Activated T-cell treated with anti-CD3 and anti-CD28 coated beads for 1 hour (primary cell): ENCODE measurements at places on chromosomes 7 and 10.

GRCh38 chr10:52779541-52780390, 7.2 kb upstream of the MBL2 start:
- peak; percentile 4 for DNase-seq

DNA sequence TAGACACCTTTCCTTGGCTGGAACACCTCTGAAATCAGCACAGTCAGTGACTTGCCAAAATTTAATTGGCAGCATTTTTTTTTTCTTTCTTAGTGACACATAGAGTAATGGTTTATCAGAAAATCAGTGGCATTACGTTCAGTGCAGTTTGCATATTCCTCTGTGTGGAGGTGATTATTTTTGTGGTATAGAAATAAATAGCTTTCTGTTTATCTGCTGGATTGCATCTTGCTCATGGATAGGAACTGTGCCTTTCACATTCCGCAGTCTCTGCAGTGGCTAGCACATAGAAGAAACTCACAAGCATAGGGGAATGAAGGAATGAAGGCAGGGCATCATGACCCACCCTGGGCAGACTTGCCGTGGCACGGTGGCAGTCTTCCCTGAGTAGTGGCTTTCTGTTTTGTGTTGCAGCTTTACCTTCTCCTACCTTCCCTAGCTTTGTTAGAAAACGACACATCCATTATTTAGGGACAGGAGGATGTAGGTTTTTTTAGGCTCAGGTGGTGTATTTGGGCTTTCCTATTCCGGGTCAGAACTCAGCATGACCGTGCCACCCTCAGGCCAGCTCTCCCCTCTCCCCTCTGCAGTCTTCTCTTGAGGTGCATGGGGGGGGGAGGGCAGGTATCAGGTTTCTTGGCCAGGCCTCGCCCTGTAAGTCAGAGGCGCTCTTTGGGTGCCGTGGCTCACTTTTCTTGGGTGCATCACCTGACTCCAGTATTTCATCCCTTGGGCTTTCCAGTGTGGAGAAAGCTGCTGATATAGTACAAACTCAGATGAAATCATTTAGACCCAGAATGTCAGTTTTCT, 112.5 kb upstream of the GJD4 start:
- no peak for DNase-seq

GRCh38 chr10:10865303-10865702, 152.4 kb upstream of the CELF2 start:
- no peak for DNase-seq

DNA sequence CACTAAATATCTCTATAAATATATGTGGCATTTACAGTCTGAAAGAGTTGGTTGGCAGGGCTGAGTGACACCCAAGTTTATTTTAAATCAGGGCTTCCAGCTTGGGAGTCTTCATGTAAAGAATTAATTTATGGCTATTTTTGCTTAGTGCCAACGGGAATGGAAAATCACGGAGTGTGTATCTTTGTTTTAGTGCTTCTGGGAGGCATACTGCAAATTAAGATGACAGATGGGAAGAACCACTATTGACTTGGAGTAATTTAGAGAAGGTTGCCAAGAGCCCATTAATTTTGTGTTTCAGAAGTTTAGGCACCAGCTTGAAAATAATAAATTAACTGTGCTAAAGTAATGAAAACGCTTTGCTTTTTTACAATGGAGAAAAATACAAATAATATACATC, 135.2 kb downstream of the GPR37 start:
- DNase-seq, result no peak

GRCh38 chr10:93871671-93872204, 22.0 kb upstream of the SLC35G1 start:
- no peak for DNase-seq

GRCh38 chr7:128869138-128869943, 6.7 kb downstream of the ATP6V1F start:
- peak; percentile 19 for DNase-seq

- no peak for DNase-seq
Measured at GRCh38 chr7:146659732-146660131, 543.1 kb downstream of the CNTNAP2 start.

DNA sequence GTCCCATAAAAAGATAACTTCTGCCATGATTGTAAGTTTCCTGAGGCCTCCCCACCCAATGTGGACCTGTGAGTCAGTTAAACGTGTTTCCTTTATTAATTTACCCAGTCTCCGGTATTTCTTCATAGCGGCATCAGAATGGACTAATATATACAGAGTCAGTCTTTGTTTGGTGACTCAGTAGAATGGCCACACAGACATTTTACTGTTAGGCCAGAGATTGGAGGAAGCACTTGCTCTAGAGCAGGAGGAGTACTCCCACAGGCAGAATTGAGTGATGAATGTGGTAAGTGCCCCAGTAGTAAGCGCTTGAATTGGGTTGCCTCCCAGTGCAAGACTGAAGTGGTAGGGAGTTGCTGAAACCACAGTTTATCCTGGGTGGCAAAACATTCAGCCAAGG, 149.5 kb upstream of the SMIM30 start:
- no peak for DNase-seq

GRCh38 chr7:138550337-138550736, 90.3 kb downstream of the TRIM24 start:
- DNase-seq, result no peak

- DNase-seq, result no peak
Measured at GRCh38 chr7:71615017-71615416, 483.1 kb downstream of the GALNT17 start.

DNA sequence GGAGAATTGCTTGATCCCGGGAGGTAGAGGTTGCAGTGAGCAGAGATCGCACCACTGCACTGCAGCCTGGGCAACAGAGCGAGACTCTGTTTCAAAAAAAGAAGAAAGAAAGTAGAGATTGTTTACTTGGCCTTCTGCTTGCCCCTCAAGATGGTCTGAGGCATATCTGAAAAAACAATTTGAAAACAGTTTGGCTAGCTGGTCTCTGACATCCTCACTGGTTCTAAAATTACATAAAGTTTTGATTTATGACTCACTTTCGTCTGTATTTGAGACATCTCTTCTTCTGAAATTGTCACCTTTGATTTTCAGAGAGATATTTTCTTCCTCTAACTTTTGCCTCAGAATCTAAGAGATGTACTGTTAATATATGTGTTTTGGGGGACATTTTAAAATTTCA, 49.6 kb upstream of the HELLS start:
- no peak for DNase-seq

DNA sequence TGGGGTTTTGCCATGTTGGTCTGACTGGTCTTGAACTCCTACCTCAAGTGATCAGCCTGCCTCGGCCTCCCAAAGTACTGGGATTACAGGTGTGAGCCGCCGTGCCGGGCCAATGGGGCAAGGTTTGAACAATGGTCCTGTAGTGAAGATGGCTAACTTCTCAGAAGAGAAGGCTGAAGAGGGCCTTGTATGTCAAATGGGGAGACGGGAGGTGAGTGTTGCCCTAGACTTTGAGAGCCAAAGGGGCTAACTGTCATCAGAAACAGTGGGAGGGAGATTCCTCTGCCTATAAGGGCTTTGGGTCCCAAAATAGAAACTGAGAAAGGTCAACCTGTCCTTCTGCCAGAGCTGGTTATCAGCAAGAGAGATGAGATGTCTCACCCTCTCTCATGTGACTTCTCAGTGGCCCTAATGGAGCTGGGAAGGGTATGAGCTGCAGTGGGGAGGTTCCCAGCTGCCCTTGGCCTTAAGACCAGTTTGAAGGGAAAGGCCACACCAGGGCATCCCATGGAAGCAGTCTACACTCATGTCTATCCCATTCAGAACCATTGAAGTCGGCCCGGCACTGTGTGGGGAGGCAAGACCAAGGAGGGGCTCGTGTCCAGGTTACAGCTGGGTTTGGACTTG, 1.3 kb upstream of the SAMD8 start:
- no peak for DNase-seq

DNA sequence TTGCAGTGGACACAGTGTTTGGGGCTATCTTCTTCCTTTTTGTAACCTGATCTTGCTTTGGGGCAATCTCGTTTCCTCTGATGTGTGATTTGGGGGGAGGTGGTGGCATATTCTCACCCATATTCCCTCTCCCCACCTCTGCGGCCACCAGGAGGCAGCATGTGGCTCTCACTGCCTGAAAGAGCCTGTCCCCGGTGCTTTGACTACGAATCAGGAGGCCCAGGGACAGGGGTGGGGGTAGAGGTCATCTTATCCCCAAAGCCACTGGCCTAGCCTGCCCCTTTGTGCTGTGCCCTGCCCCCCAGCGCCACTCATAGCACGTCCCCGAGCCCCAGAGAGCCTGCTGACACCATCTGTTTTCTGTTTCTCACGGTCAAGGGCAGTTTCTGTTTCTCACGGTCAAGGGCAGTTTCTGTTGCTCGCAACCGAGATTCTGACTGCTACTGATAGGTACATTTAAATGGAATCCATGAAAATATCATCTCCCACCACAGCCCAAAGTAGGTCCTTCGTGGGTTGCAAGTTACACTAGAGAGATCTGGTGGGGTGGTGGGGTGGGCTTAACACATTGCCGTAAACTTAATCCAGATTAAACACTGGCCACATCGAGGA, 28.2 kb downstream of the PHYH start:
- DNase-seq, result peak; percentile 50

- DNase-seq, result no peak
Measured at GRCh38 chr10:123157210-123157609, 3.0 kb downstream of the BUB3 start.

DNA sequence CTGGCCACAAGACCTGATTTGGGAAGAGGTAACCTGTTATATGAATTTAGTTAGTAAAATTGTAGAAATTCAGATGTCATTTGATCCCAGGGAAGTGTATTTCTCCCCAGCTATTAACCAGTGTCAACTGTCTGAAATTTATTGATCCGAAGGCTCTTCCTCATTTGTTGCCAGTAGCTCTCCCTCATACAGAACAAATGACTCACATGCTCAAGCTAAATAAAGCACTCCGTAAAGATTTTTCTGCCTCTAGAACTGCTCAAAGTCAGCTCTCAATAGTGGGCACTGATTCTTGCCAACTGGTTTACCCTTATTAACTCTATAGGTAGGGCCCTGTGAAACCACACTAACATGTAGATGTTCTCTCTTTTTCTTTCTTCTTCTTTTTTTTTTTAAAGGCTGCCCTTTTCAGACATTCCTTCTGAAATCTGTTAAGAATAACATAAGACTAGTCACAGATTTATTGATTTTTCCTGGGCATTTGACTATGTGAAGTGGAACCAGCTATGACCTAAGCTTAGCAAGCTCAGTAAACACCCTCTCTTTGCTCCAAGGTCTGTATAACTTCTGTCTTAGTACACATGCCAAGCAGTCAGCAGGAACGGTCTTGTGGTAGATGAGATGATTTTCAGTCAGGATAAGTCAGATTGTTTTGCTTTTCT, 21.8 kb downstream of the RPA3 start:
- DNase-seq, result no peak

DNA sequence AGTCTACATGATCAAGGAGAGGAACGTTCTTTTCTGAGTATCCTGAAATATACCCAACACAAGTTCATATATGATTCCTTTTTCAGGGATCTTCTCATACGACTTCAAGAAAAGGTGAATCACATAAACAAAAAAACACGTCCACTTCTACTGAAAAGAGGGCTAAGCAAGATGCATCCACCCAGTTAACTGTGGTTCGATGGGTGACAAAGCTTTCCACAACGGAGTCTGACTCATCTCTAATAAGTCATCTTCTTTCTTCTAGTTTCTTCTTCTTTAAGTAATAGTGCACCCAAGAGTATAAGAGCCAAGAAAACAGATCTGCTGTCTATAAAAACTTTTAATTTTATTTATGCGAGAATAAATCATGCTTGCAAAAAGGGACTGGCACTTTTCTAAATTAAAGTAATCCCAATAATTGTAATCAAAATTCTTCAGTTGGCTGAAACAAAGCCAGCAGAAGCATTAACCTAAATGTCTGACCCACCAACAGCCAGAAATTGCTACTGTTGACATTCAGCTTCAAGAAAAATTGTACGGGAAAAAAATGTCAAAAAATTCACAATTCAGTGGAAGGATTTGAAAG, 146.9 kb upstream of the ANK3 start:
- no peak for DNase-seq

- DNase-seq, result no peak
Measured at GRCh38 chr10:131852823-131853609, 47.8 kb upstream of the PPP2R2D start.

GRCh38 chr10:4043897-4044665, 259.1 kb upstream of the KLF6 start:
- DNase-seq, result no peak

DNA sequence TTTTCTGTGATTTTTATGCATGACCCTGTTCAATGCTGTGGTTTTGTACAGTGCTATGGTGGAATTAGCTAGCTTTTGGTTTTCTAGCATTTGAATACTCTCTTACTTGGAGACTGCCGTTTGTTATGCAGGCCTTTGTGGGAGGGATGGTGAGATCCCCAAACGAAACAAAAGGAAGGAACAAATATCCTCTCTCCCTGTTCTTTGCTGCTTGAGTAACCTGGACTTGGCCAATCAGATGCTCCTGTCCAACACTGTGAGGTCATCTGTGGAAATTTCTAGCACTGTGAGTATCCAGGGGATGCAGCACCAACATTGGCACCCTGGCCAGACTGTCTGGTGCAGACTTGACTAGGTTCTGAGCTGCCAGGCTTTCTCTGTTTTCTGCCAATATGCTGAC, 314.4 kb downstream of the ANKRD30A start:
- no peak for DNase-seq

DNA sequence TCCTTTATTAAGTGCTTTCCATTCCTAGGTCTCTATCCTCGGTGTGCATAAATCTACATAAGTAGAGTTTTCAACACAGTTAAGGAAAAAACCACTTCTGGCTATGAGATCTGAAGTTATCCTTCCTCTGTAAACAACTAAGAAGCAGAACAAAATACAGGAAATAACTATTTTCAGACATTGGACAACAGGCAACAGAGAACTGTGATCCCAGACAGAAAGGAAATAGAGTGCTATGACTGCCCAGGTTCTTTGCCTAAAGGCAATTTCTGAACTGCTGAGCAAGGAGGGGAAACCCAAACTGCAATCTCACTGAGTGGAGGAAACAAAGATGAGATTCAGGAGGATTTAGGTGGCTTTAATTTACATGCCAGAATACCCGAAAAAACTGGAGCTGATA, 285.4 kb downstream of the SNX13 start:
- no peak for DNase-seq

GRCh38 chr10:24463611-24464426, 254.9 kb downstream of the KIAA1217 start:
- DNase-seq, result no peak

- no peak for DNase-seq
Measured at GRCh38 chr7:553636-554111, 34.0 kb upstream of the PDGFA start.

DNA sequence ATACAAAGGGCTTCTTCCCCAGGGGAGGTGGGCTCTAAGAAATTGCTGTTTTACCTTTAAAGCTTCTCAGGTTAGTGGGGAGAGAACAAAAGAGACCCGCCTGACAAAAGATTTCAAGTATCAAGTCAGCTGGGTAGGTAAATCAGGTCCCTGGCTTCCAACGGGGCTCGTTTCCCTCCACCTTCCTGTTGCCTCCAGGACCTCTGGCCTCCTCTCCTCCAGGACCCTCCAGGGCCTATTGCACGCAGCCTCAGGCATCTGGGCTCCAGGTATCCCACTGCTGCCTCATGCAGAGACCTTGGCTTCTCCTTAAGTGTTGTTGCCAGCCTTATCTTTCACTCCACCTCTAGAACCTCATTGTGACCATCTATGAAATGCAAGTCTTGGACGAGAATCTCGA, 2.9 kb downstream of the BNIP3 start:
- DNase-seq, result no peak
